Activated T-cell treated with anti-CD3 and anti-CD28 coated beads, Interleukin-2, amount 50 U/mL, for 48 hours (primary cell): ENCODE measurements at places on chromosomes 1 and 21.

DNA sequence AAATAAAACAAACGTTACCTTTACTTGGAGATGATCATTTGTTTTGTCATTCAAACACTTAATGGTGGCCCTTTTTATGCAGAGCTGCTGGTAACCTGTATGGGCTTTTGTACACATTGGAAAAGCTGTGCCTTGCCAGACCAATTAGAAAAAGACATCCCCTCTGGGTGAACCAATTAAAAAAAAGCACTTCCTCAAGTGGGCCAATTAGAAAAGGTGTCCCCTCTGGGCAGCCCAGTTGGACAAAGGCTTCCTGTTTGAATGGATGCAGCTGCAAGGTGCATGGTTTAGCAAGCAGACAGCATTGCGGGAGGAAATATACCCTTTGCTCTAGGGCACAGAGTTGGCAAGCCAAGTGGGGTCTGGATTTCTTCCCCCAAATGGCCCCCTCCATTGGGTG, 21.6 kb downstream of the HUNK start:
- DNase-seq = no peak

DNA sequence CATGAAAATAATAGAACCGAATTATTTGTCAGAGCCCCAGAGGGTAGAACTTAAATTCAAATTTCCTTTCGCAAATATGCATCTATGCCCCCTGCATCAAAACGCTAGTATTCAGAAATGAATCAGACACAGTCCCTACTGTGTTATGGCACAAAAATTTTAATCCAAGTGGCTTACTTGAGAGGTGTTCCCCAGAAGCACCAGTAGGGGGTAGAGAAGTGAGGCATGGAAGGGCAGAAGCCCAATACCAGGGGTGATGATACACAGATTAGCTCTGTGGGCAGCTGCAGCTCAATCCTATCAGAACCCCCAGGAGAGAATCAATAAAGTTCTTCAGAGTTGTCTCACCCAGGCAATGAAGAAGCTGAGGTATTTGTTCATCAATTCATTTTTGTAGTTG, 342.2 kb downstream of the OMA1 start:
- DNase-seq = no peak

GRCh38 chr1:17355898-17356297, 16.1 kb upstream of the PADI6 start:
- peak; percentile 51 for DNase-seq

DNA sequence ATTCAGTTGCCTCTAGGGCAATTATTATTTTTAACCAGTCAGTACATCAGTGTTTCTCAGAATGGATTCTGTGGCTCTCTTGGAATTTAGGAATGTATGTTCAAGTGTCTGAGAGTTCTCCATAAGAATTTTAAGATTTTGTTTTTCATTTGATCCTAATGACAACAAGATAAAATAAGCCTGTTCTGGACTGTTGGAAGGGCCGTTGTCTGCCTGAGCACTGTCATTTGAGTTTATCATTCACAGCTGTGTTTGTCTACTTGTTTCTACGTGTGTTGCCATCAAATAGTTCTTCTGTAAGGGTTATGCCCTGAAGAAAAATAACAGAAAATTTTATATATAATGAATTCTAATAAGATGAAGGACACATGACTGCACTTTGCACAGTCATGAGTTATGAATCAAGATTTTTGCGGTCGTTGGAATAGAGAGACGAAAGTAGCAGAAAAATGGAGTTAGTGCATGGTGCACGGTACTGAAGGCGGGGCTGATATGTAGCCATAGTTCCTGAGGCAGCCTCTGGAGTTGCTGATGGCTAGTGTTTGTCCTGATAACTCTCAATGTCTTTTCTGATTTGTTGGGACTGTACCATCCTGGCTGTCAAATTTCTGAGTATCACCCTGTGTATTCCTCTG, 92.5 kb downstream of the NOS1AP start:
- no peak for DNase-seq

DNA sequence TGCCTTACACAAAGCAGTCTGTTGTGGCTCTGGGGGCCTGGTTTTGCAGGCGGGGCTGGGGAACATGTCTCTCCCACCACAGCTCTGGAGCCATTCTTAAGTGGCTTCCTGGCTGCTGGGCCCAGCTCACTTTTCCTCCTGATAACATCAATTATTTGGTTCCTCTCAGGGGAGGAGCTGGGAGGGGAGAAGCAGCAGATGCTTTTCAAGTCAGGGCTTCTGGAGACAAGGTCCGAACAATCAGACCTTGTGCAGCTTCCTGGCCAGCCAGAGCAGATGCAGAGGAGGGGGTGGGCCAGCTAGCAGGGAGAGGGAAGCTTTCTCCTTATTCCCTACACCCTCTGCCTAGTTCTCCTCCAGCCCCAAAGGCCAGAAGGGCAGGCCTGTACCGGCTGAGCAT, 3.7 kb upstream of the PAQR6 start:
- DNase-seq = no peak
